ENCODE measurements at places on chromosomes 5 and 9. TPM values are rescaled to one million over a fixed set of nuclear protein-coding genes. Genes with fewer than 3 reads are reported as not detected.

- H3K27me3 ChIP-seq: no peaks in the 10 kb centered on the region
- DNase-seq: no peak
- no peak overlapping the region for H3K27ac ChIP-seq
- no peaks in the 10 kb centered on the region for H3K36me3 ChIP-seq
- peaks cover 3% of the 10 kb centered on the region for H3K4me1 ChIP-seq
Measured at GRCh38 chr5:54616031-54616430, 98.5 kb downstream of the SNX18 start.

GRCh38 chr5:161713042-161713441 lies 27.5 kb downstream of the GABRA6 start:
- no peaks in the 10 kb centered on the region for H3K36me3 ChIP-seq
- no peak overlapping the region for H3K27ac ChIP-seq
- no peak overlapping the region for H3K4me3 ChIP-seq
- no peaks in the 10 kb centered on the region for H3K4me1 ChIP-seq
- H3K27me3 ChIP-seq: no peaks in the 10 kb centered on the region
- DNase-seq: no peak

DNA sequence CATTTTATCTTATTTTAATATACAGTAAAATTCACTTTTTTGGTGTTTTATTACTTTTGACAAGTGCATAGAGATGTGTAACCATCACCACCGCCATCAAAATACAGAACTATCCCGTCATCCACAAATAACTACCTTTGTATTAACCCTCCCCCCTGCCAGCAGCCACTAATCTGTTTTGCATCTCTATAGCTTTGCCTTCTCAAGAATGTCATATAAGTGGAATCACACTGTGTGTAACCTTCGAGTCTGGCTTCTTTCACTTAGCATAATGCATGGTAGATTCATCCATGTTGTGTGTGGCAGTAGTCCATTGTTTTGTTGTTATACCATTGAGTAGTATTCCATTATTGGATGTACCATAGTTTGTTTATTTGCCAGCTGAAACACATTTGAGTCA lies 98.8 kb downstream of the BOD1 start:
- H3K36me3 ChIP-seq: no peaks in the 10 kb centered on the region
- H3K4me3 ChIP-seq: no peak overlapping the region
- no peaks in the 10 kb centered on the region for H3K4me1 ChIP-seq
- no peak overlapping the region for H3K27ac ChIP-seq
- DNase-seq: no peak

DNA sequence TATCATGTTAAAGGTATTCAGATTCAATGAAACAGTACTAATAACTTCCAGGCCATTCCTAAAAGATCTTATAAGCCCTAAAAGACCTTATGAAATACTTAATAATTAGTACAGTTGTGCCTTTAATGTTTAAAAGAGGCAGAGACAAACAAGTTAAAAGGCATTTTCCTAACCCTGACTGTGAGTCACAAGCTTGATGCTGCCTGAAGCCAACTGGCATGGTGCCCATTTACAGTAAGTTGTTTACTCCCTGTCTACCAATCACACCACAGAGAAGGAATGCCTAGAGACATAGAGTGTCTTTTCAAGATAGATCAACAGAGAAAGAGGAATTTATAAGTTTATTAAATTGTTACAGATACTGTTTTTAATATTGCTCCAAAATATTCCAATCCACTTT lies 47.8 kb downstream of the NR3C1 start:
- no peak overlapping the region for H3K4me3 ChIP-seq
- peak overlapping the region; percentile 40 for H3K27ac ChIP-seq
- no peaks in the 10 kb centered on the region for H3K27me3 ChIP-seq

- no peak overlapping the region for H3K4me3 ChIP-seq
- H3K27ac ChIP-seq: no peak overlapping the region
- no peaks in the 10 kb centered on the region for H3K27me3 ChIP-seq
- H3K4me1 ChIP-seq: no peaks in the 10 kb centered on the region
Measured at GRCh38 chr5:153403470-153403869, 87.0 kb upstream of the GRIA1 start.

GRCh38 chr9:136019681-136020060 lies 58.5 kb upstream of the UBAC1 start:
- peaks cover 4% of the 10 kb centered on the region for H3K4me1 ChIP-seq
- no peak overlapping the region for H3K4me3 ChIP-seq
- H3K27ac ChIP-seq: no peak overlapping the region
- no peaks in the 10 kb centered on the region for H3K36me3 ChIP-seq
- H3K27me3 ChIP-seq: no peaks in the 10 kb centered on the region

GRCh38 chr9:77512876-77513275 lies 135.2 kb downstream of the GNA14 start:
- no peak overlapping the region for H3K4me3 ChIP-seq
- H3K36me3 ChIP-seq: no peaks in the 10 kb centered on the region
- H3K4me1 ChIP-seq: no peaks in the 10 kb centered on the region
- no peak for DNase-seq
- H3K27ac ChIP-seq: no peak overlapping the region

The ZBED3 gene
- polyA plus RNA-seq: 1.8 TPM

The GTF2H2 gene
- polyA plus RNA-seq: 5.8 TPM

The PRRT1B gene
- polyA plus RNA-seq: not detected

The PRDM9 gene
- polyA plus RNA-seq: not detected

The ST8SIA4 gene
- polyA plus RNA-seq: 6.5 TPM

All from spleen (tissue), 13 donors.